ENCODE measurements at places on chromosomes 7 and 10.

GRCh38 chr7:156840134-156840533 lies 52.8 kb downstream of the LMBR1 start:
- no peak for DNase-seq

DNA sequence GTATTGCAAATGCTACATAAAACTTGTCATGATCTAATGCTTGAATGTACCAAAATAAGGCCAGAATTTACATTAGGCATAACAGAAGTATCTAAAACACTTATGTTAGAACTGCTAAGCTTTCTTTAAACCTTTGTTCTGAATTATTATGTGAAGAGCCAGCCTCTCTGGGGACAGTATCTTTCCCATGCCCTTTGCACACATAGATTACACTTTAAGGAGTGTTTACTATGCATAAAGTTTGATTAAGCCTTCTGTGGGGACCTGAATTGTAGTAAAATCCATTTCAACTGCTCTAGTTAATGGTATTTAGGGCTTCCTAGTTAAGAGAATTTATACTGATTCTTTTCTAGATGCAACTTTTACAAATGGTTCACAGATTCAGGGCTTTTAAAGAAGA lies 444.7 kb downstream of the IPMK start:
- no peak for DNase-seq

GRCh38 chr7:150954201-150954985 lies 23.7 kb downstream of the KCNH2 start:
- DNase-seq = no peak

GRCh38 chr7:1881946-1882345 lies 211.9 kb downstream of the ELFN1 start:
- no peak for DNase-seq

DNA sequence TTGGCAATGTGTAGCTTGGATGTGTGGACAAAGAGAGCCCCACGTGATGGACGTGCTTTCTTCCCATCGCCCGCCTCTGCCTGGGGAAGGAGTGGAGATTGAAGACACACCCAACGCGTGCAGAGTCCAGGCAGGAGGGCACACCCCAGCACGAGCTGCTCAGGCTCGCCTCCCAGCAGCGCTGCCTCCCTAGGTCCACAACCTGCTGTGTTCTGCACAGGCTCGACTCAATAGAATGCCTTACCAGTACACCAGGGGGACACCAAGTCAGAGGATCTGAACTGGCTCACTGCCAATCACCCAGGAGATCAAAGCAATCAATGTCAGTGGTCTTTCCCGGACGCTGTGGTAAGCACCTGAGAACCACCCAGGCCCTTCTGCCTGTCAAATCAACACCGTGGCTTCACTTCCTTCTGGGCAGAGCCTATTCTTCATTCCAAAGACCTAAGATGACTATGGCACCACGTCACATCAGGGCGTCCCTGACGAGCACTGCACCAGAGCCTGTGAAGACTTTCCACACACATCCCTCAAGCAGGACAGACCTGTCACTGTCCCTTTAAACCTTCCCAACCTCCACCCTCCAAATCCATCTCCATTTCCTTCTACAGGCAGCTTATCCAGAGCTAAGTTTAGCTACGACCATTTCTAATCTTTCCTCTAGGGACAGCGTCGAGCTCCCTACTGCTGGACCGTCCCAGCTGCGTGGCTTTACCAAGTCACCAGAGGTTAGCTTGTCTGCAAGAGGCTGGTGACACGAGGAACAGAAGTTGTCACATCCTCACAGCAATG lies 72.3 kb downstream of the AMZ1 start:
- DNase-seq = peak; percentile 43

- no peak for DNase-seq
These were observed 13.1 kb downstream of the CNPY1 start for GRCh38 chr7:155533120-155533826.

DNA sequence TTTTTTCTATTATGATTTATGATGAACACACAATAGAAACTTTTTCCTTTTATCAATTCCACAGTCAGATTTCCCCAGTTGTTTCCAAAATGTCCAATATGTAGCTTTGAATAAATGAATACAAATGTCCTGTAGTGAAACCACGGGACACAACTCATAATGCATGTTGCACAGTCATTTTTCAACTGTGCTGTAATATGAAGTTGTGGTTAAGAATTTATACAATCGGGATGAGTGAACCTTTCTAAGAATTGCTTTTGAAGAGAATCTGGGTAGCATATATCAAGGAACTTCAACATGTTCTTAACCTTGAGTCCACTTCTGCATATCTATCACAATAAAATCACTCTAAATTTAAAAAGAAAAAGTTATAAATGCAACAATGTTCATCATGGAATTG lies 14.6 kb upstream of the ST7 start:
- no peak for DNase-seq

DNA sequence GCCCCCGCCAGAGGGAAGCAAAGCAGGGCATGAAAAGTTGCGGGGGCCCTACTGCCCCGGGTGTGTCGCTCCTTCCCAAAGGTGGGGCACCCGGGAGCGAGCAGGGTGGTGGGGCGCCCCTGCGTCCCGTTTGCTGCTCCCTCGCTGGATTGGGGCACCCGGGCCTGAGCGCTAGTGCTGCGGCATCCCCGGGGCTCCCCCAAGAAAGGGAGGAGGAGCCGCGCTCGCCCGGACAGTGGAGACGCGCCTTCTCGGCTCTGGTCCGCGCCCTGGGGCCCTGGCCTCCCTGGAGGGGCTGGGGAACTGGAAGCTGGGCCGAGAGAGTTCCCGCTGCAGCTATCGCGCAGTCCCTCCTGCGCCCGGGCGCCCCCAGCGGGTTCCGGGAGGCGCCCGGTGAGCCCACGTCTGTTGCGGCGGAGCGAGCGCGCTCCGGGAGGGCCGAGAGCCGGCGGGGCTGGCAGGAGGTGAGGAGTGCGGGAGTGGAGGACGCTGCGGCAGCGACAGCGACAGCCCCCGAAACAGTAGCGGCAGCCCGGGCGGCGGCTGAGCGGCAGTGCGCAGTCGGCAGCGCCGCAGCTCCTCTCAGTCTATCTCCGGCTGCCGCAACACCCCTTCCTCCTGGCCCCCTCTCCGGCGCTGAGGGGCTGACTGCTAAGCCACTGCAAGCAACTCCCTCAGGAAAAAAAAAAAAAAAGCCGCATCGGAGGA lies 504 bp upstream of the BMPER start:
- peak; percentile 69 for DNase-seq

DNA sequence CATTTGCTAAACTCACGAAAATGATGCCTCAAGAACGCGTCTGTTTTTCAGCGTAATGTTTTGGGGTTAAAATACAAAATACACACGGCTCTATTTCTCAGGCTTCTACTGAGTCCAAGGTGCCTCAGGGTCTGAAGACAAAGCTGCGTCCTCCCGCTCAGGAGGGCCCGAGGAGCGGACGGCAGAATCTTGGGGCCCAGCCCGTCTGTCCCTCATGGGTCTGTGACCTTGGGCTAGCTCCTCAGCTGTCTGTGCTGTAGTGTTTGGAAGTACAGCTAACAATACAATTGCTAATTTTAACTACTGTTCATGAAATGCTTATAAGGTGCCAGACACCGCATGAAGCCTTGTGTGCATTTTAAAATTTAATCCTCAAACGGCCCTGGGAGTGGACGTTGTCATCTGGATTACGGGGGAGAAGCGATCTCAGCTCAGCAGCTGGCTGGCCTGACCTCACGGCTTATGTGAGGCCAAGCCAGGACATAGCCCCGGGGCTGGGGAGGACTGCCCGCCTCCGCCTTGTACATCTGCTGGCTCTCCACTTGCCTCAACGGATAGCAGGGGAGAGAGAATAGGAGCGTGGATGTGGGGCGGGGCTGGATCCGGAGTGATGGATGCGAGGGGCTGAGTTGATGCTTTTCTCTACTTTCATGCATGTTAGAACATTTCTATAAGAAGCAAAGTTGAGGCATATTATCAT lies 357.4 kb downstream of the GLRX3 start:
- no peak for DNase-seq

DNA sequence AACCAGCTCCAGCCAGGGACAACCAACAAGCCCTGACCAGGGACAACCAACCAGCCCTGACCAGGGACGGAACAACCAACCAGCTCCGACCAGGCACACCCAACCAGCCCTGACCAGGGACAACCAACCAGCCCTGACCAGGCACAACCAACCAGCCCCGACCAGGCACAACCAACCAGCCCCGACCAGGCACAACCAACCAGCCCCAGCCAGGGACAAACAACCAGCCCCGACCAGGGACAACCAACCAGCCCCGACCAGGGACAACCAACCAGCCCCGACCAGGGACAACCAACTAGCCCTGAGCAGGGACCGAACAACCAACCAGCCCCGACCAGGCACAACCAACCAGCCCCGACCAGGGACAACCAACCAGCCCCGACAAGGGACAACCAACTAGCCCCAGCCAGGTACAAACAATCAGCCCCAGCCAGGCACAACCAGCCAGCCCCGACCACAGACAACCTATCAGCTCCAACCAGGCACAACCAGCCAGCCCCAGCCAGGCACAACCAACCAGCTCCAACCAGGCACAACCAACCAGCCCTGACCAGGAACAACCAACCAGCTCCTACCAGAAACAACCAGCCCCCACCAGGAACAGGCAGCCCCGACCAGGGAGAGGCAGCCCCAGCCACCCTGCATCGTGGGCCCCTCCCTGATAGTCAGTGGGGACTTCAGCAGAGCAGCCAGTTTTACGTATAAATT lies 56.4 kb downstream of the PROSER2 start:
- DNase-seq = no peak

- DNase-seq = peak; percentile 28
These were observed 159.3 kb upstream of the CNTNAP2 start for GRCh38 chr7:145957160-145957890.

GRCh38 chr7:138001529-138002095 lies at the start of gene CREB3L2:
Gene CREB3L2, minus strand, starts transcription at chr7:138002086. Its CDS starts 381 bp downstream, at chr7:138001705.
- peak; percentile 54 for DNase-seq

GRCh38 chr7:48299580-48300169 lies 128.4 kb downstream of the ABCA13 start:
- DNase-seq = peak; percentile 66

DNA sequence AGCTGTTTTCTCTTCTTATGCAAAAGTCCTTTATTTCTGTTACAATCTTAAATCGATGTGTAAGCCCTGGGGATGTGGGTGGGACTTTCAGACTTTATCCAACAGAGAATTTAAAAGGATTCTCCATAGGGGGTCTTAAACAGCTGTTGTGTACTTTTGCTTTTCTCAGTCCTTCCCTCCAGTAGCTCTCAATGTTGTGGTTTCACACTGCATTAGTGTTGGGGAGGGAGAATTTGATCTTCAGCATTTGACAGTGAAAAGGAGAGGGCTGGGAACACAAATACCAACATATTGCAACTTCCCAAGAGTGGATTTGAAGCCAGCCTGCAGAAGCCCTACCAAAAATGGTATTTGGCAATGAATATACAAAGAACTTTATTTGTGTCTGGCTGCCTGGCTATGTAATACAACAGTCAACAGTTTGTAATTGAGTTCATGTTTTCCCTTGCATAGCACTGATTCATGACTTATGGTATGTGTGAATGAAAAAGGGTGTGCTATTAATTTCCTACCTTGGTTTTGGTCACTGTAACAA lies 80.1 kb upstream of the CAPZA2 start:
- peak; percentile 87 for DNase-seq

DNA sequence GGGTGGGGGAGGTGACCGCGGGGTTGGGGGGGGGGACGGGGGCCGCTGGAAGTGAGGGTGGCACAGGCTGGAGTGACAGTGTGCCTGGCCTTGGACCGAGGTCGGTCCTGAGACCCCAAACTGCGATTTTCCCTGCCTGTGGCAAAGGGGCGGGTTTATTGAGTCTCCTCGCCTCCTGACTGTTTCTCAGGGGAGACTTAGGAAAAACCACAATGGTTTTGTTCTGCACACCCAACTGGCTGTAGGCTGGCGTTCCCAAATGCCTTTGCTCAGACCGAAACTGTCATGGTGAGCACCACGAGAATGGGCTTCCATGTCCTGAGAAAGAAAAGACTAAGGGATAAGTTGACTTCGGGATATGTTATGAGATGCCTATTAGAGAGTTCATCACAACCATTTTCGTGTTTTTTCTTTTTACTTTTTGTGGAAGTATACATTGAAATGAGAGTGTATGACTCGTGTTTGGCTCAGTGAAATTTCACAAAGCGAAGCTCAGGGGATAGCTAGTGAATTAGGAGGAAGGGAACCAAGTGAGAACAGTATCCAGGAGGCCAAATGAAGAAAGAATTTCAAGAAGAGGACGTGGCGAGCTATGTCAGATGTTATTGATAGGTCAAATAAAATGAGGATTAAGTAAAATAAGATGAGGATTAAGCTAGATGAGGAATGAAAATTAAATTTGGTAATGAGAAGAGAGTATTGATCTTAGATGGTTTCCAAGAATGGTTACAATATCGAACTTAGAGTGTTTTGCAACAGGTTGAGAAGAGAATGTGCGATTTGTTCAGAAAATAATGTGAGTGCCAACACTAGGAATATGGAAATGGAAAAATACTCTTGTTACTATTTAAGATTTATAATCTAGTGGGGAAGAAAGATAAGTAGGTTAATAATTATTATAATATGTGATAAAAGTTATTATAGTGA lies 918 bp downstream of the NET1 start:
- peak; percentile 50 for DNase-seq

GRCh38 chr10:6842722-6843121 lies 262.6 kb upstream of the PRKCQ start:
- no peak for DNase-seq

GRCh38 chr10:23381298-23382040 lies 36.9 kb upstream of the C10orf67 start:
- DNase-seq = no peak

GRCh38 chr7:3277604-3278572 lies 23.2 kb upstream of the SDK1 start:
- no peak for DNase-seq

DNA sequence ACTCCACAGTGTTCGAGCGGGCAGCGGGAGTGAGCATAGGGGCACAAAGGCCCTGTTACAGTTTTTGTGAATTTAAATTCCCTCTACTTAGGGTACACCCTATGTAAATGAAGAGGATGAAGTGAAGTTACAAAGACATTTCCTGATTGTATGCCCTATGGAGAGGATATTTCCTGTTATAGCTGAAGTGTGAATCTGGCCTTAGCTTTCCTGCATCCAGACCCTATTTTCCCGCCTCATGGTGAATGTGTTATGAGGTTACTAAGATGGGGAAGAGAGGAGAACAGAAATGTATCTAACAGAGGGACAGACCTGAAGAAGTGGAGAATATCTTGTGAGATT lies 37.8 kb upstream of the COMMD3 start:
- no peak for DNase-seq

GRCh38 chr7:33050535-33051318 lies 11.8 kb downstream of the NT5C3A start:
- DNase-seq = peak; percentile 51

- DNase-seq = peak; percentile 97
These were observed 131.9 kb downstream of the KCNMA1 start for GRCh38 chr10:77505431-77506334.

GRCh38 chr10:34786464-34786863 lies 28.6 kb downstream of the PARD3 start:
- DNase-seq = peak; percentile 77

DNA sequence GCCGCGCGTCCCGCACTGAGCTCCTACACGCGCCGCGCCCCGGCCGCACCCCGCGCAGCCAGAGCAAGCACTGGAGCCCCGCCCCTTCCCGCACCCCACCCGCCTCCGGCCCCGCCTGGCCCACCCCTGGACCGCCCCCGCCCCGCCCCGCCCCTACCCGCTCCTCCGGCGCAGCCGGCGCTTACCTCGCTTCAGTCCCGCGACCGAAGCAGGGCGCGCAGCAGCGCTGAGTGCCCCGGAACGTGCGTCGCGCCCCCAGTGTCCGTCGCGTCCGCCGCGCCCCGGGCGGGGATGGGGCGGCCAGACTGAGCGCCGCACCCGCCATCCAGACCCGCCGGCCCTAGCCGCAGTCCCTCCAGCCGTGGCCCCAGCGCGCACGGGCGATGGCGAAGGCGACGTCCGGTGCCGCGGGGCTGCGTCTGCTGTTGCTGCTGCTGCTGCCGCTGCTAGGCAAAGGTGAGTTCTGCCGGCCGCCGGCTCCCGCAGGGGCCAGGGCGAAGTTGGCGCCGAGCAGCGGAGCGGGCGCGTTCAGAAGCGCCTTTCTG lies at the start of gene RET:
TSS of gene RET (plus strand) at position 194 of the 545 bp plus-strand sequence. CDS start at position 384, 190 bp downstream.
- peak; percentile 29 for DNase-seq

Measured in fibroblast of skin of right quadriceps (primary cell).